ENCODE measurements at places on chromosomes 1 and 21. TPM values are rescaled to one million over a fixed set of nuclear protein-coding genes. Genes with fewer than 3 reads are reported as not detected.

DNA sequence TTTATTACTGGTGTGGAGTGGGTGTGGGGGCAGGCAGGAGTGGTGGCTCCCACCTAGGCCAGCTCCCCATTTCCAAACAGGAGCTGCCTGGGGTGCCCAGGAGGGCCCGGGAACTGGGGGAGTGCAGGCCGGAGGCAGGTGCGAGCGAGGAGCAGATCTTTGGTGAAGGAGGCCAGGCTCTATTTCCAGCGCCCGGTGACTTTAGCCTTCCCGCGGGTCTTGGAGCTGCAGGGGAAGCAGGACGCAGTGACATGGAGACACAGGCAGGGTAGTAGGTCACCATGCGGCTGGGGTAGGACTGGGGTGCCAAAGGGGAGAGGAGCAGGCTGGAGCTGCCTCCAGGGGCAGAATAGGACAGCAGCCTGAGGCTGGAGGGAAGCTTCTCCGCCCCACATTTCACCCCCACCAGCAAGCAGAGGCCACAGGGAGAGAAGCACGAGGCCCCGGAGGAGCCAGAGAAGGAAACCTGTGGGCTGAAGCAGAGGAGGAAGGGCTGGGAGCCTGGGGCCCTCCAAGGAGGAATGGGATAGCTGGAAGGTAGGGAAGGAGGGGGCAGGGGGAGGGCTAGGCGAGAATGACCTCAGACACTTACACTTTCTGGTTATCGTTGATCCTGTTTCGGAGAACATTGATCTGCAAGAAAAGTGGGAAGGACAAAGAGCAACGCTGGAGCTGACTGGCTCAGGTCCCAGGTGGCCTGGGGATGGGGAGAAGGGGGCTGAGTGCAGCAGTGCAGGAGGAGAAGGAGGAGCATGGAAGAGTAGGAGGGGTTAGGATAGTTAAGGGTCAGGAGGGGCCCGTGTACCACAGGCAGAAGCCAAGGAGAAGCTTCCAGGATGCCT lies 18.2 kb downstream of the TNNT2 start:
- DNase-seq, result no peak

PDZK1IP1 gene
- 0.94 TPM for total RNA-seq

DNA sequence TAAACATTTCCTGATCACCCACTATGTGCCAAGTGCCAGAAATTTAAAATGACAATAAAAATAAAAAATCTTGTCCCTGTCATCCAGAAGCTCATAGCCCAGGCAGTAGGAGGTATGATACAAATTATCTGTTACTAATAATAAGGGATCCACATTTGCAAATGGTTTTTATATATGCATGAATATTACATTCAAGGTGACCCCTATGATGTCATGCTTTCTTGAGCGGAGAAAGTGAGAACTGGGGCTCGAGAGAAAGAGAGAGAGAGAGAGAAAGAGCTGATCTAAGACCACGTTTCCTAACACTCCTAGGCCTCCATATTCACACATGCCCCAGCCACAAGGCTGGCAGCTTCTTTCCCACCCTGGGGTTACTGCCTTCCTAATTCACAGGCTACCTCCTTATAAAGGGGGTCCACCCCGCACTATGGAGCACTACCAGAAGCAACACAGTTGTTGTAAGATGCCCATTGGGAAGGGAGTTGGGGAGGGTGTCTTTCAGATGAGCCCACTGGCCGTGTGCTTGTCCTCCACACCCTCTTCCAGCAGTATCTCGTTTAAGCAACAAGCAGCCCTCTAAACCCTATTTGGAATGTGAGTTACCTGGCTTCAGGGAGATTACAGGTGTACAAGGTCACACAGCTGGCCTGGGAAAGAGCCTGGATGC lies 28.8 kb upstream of the LRRN2 start:
- no peak for DNase-seq

UBE2J2 gene
- total RNA-seq, result 56.4 TPM

DNA sequence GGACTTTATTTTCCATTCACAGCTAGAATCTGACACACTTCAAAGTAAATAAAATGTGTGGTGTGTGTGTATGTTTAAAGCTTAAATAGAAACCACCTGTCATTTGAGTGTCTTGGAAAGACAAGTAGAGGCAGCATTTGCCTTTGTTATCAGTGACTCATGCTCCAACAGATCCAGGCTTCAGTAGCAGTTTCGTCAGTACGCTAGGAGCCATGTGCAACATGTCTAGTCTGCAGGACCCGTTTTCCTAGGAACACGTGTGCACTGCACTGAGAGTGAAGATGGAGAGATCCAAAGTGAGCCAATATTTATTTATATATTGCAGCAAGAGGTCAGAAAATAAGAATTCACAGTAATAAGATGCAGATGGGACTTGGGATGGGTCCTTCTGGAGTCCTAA lies 41.8 kb downstream of the SGIP1 start:
- no peak for DNase-seq

DNA sequence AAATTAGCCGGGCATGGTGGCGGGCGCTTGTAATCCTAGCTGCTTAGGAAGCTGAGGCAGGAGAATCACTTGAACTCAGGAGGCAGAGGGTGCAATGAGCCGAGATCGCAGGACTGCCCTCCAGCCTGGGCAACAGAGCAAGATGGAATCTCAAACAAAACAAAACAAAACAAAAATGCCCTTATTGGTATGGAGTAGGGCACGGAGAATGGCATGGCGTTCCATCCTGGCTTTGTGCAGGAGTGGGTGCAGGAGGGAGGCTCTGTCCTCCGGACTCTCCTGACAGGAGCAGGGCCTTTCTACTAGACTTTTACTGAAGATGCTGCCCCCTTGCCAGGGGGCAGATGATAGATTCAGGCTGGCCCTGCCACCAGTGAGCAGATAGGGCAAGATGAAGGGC lies 1.0 kb downstream of the TMEM61 start:
- no peak for DNase-seq

SLAMF6 gene
- 60.0 TPM for total RNA-seq

CRABP2 gene
- total RNA-seq, result 5.1 TPM

GRCh38 chr1:74193908-74194307 lies 4.1 kb downstream of the LRRIQ3 start:
- DNase-seq, result no peak

FCRL6 gene
- not detected for total RNA-seq

DNA sequence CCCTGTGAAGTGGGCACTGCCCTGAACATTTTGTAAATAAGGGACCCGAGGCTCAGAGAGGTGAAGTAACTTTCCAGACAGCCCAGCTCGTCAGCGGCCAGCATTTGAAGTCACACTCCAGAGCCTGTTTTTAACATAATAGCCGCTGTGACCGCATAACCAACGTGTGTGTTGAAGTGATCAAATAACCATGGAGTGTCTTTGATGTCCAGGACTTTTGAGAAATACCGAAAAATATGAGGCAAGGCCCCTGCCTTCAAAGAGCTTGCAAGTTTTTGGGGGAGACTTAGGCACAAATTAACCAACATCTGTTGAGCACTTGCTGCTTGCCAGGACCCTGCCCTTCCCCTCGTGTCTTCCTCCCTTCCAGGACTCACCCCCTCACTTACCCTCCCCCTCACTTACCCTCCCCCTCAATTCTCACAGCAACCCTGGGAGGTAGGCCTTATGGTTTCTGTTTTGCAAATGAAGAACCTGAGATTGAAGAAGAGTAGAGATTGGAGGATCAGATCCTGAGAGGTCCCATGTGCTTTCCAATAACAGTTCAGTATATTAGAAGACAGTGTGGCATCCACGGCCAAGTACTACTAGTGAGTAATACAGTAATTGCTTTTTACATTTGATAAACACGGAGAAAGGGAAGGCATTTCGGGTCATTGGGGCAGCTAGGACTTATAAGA lies 1.3 kb upstream of the SLC16A1 start:
- peak; percentile 76 for DNase-seq

- no peak for DNase-seq
These were observed 431.0 kb downstream of the DPYD start for GRCh38 chr1:97489834-97490233.

GRCh38 chr1:65911679-65912078 lies 119.0 kb downstream of the PDE4B start:
- no peak for DNase-seq

GRCh38 chr1:944341-945325 lies 14.4 kb downstream of the NOC2L start:
- no peak for DNase-seq

Measured in CD4-positive, CD25-positive, alpha-beta regulatory T cell (primary cell).